ENCODE measurements at places on chromosomes 11 and 22.

DNA sequence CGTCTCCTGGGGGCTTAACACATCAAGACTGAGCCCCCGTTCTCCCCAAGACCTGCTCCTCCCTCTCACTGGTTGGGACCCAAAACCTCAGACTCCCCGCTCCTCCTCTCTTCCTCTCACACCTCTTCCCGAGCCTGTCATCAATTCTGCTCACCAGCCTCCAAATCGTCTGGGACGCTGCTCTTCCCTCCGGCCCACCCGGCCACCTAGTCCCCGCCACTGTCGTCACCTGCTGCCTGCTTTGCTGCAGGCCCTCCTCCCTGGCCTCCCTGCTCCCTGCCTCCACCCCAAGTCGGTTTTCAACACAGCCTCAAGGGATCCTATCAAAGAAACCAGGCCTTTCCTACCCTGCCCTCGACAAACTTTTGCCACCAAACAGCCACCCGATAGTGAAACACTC lies 3.1 kb downstream of the MFNG start:
- DNase-seq = no peak

DNA sequence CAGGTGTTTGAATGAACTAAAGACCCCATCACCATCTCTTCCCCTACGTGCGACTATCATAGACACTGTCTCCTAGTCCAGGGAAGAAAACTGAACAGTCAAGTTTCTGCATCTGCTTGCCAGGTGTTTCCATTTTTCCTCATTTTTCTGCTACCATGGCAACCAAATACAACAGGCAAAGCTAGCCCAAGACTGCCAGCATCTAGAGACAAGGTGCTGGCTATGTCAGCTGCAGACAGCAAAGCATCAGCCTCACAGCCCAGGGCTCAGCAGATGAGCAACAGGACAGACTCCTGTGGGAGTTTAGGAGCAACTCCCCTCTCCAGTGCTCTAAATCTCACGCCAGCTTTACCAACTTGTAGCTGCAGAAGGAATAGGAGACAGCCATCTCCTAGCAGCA lies 124.3 kb downstream of the C11orf58 start:
- DNase-seq = no peak

DNA sequence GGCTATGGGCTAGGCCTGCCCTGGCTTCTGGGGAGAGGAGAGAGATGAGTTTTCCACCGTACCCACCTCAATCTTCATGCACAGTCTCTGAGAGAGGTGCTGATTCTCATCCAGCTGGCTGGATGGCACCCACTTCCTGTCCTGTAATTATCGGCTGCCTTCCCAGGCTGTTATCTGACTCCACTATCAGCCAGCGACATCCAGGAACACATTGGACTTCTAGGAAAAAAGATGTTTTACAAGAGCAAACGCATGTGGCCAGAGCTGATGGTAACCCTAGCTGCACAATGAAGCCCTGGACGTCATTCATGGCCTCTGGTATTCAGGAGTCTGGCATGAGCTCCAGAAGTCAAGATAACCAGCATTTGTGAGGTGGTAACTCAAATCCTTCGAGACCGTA lies 137.4 kb downstream of the EHF start:
- no peak for DNase-seq

GRCh38 chr11:46554213-46555147 lies 39.3 kb downstream of the AMBRA1 start:
- no peak for DNase-seq

GRCh38 chr11:94630221-94630620 lies 63.1 kb downstream of the PIWIL4 start:
- no peak for DNase-seq

DNA sequence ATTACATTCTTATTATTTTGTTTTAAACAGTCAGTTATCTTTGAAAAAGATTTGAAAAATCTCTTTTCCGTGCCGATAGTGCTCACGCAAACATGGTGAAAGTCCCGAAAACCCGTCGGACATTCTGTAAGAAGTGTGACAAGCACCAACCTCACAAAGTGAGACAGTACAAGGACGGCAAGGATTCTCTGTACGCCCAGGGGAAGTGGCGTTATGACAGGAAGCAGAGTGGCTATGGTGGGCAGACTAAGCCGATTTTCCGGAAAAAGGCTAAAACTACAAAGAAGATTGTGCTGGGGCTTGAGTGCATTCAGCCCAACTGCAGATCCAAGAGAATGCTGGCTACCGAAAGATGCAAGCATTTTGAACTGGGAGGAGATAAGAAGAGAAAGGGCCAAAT lies 28.7 kb upstream of the CTSD start:
- no peak for DNase-seq
